ENCODE measurements at places on chromosomes 11 and 22. TPM values are rescaled to one million over a fixed set of nuclear protein-coding genes. Genes with fewer than 3 reads are reported as not detected.

DNA sequence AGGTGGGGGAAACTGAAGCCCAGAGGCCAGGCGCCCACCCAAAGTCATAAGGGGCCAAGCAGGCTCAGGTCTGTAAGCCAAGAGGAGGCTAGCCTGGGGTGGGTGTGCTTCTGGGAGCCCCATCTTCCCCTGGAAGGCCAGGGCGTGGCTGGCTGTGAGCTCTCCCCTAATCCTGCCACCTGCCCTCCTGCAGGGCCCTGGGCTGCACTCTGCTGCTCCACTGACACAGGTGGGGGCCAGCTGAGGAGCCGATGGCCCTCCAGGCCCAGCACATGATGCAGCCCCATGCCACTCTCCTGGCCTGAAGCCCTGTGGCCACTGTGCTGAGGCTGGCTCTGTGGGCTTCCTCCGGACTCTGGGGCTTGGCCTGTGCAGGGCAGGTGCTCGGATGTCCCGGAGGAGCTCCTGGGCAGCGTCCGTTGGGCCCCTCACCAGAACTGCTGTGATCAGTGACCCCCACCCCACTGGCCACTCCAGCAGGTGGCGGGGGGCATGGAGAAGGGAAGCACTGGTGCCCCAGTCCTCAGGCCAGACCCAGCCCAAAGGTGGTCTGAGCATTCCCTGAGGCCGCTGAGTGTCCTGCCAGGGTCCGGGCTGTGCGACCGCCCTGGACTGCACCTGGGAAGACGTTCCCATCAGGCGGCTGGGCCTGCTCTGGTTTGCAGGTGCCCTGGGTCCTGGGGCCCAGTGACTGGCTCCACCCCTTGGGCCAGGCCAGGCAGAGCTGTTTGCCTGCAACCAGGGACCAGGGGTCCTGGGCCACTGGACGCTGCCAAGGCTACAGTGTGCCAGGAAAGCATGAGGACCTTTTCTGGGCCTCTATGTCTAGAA, 8.5 kb downstream of the PIM3 start:
- DNase-seq: peak; percentile 77
- H3K4me3 ChIP-seq: no peak overlapping the region
- no peak overlapping the region for H3K27ac ChIP-seq

GRCh38 chr11:61567286-61568061, 13.4 kb downstream of the SYT7 start:
- H3K27me3 ChIP-seq: peaks cover 39% of the 10 kb centered on the region
- no peaks in the 10 kb centered on the region for H3K4me1 ChIP-seq
- H3K27ac ChIP-seq: no peak overlapping the region
- H3K4me3 ChIP-seq: peak overlapping the region; percentile 55

LRRC74B gene
- under 0.01 TPM for total RNA-seq

LRRC4C gene
- 2.2 TPM for total RNA-seq
